ENCODE measurements at places on chromosomes 6 and 20. TPM values are rescaled to one million over a fixed set of nuclear protein-coding genes. Genes with fewer than 3 reads are reported as not detected.
A peak's percentile ranks its signal among the peaks of the same experiment; 100 is the strongest.

ALDH5A1 gene
- 2.4 TPM for total RNA-seq

TNFRSF21 gene
- total RNA-seq: 52.4 TPM

STX11 gene
- 0.21 TPM for total RNA-seq

MEP1A gene
- not detected for total RNA-seq

DNA sequence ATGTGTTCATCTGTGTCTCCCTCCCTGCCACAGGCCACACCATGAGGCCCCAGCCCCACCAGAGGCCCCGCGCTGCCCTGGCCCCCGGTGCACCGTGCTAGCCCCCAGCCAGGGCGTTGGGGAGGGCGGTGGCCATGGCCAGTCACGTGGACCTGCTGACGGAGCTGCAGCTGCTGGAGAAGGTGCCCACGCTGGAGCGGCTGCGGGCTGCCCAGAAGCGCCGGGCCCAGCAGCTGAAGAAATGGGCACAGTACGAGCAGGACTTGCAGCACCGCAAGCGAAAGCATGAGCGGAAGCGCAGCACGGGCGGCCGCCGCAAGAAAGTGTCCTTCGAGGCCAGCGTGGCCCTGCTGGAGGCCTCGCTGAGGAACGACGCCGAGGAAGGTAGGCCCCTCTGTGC, 30.3 kb downstream of the PPP1R16B start:
- DNase-seq: no peak

- no peak for DNase-seq
These were observed 6.7 kb downstream of the TAAR9 start for GRCh38 chr6:132544826-132545225.

DNA sequence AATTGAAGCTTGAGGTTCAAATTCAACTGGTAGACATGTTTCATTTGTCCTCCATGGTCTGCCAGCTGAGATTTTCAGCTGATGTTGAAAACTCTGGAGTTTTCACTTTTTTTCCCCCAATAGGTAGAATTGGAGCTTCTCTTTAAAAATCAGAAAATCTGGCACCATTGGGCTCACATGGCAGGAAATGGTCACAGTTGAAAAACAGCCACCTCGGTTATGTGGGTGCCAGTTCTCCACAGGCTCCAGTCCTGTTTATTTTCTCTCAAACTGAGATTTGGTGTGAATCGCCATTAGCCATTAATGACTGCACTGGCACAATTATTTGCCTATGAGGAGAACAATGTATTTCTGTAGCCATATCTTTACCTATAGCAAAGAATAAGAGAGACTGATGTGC, 171.4 kb upstream of the TFAP2D start:
- no peak for DNase-seq

- peak; percentile 60 for DNase-seq
These were observed 45.2 kb upstream of the OSTM1 start for GRCh38 chr6:108119769-108120141.

DNA sequence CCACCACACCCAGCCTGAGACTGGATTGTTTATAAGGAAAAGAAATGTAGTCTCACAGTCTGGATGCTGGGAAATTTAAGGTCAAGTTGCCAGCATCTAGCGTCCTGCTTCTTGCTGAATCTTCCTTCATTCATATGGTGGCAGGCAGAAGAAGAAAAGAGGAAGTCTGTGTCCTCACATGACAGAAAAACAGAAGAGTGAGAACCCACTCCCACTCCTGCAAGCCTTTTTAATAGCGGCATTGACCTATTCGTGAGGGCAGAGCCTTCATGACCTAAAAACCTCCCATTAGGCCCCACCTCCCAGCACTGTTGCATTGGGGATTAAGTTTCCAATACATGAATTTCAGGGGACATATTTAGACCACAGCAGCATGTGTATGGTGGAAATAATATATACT, 160.8 kb upstream of the BMP2 start:
- no peak for DNase-seq

DNA sequence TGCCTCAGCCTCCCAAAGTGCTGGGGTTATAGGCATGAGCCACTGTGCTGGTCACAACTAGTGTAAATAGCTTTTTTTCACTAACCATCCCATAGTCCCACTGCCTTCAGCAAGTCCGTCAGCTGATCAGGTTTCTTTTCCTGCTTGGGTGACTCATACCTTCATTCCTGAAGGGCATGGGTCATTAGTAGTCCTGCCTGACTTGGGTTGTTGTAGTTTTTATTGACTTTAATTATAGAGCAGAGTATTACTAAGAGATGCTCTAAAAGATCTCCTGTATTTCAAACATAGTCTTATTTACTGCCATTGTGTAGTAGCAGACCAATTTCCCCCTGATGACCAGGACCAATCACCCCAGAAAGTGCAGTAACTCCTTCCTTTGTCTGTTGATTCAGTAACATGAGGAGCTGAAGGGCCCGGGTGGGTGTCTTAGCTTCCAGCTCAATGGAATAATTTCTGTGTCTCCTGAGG, 25.8 kb downstream of the HLA-C start:
- no peak for DNase-seq

Measured in H1 (cell line).